Suppressor macrophage treated with lipopolysaccharide for 1 hour (primary cell): ENCODE measurements at places on chromosomes 3 and 15.
A peak's percentile ranks its signal among the peaks of the same experiment; 100 is the strongest.

GRCh38 chr3:43181202-43181821, 75.4 kb upstream of the POMGNT2 start:
- DNase-seq, result peak; percentile 28

GRCh38 chr15:69760258-69760845, 307.7 kb downstream of the RPLP1 start:
- peak; percentile 84 for DNase-seq

- DNase-seq, result peak; percentile 27
Measured at GRCh38 chr3:4984511-4984864, 5.3 kb downstream of the BHLHE40 start.

GRCh38 chr15:58147171-58147611, 9.0 kb downstream of the AQP9 start:
- DNase-seq, result peak; percentile 98

GRCh38 chr3:48993834-48994233, 3.8 kb downstream of the P4HTM start:
- peak; percentile 40 for DNase-seq

GRCh38 chr15:58348095-58348812, 83.5 kb upstream of the LIPC start:
- no peak for DNase-seq

DNA sequence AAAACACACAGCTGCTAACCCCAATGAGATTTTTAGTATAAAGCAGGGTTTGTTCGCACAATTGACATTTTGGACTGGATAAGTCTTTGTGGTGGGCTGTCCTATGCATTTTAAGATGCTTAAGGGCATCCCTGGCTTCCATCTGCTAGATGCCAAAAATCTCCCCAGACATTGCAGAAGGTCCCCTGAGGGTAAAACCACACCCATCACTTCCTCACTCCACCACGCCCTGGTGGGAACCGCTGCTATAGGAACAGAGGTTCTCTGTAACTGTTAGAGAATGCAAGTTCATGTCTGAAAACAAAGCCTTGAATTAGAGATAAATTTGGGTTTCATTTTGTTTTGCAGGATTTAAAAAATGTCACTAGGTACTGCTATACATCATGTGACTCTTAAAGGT, 67.7 kb downstream of the ARHGEF26 start:
- peak; percentile 1 for DNase-seq

- peak; percentile 76 for DNase-seq
Measured at GRCh38 chr15:58980351-58980939, 7.0 kb upstream of the RNF111 start.

GRCh38 chr3:190249414-190249813, 72.8 kb downstream of the CLDN1 start:
- no peak for DNase-seq

GRCh38 chr15:88802250-88802990, 816 bp upstream of the ACAN start:
- no peak for DNase-seq

GRCh38 chr15:49848282-49848724, 227.5 kb downstream of the DTWD1 start:
- DNase-seq, result no peak

GRCh38 chr3:132276228-132276906, 40.8 kb upstream of the ACP3 start:
- no peak for DNase-seq

DNA sequence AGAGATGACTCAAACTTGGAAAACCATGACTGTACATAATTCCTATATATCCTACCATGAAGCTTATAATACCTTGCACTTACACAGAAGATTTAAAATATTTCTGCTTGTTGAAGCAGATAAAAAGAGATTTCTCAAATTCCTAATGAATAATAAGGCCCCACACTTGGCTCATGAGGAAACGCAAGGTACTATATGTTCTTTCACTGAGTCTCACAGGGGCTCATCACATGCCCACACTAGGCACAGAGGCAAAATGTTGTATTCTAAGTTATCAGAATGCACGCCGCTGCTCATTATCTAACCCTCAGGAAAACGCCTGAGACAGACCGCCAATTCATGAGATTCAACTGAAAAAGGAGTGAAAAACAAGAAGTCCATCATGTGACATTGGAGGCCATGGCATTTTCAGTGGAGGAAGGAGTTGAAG, 5.6 kb downstream of the MYO1E start:
- peak; percentile 54 for DNase-seq
